ENCODE measurements at places on chromosomes 4 and X.
A peak's percentile ranks its signal among the peaks of the same experiment; 100 is the strongest.

DNA sequence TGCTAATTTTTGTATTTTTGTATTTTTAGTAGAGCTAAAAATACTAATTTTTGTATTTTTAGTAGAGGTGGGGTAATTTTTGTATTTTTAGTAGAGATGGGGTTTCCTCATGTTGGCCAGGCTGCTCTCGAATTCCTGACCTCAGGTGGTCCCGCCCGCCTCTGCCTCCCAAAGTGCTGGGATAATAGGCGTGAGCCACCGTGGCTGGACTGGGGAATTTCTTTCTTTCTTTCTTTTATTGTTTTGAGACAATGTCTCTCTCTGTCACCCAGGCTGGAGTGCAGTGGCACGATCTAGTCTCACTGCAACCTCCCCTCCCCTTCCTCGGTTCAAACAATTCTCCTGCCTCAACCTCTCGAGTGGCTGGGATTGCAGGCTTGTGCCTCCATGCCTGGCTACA lies 83.0 kb downstream of the FAM193A start:
- H3K4me1 ChIP-seq, result no peaks in the 10 kb centered on the region
- H3K27ac ChIP-seq, result no peak overlapping the region
- no peak for DNase-seq
- H3K27me3 ChIP-seq, result no peaks in the 10 kb centered on the region
- no peaks in the 10 kb centered on the region for H3K36me3 ChIP-seq
- H3K4me3 ChIP-seq, result no peak overlapping the region

DNA sequence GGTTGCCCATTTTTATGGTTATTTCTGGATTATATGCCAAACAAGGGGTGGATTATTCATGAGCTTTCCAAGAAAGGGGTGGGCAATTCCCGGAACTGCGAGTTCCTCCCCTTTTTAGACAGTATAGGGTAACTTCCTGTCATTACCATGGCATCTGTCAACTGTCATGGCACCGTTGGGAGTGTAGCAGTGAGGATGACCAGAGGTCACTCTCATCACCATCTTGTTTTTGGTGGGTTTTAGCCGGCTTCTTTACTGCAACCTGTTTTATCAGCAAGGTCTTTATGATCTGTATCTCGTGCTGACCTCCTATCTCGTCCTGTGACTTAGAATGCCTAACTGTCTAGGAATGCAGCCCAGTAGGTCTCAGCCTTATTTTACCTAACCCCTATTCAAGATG lies 57.6 kb downstream of the SH3KBP1 start:
- no peaks in the 10 kb centered on the region for H3K4me1 ChIP-seq
- H3K27me3 ChIP-seq, result no peaks in the 10 kb centered on the region
- H3K36me3 ChIP-seq, result no peaks in the 10 kb centered on the region
- DNase-seq, result no peak
- H3K4me3 ChIP-seq, result no peak overlapping the region

DNA sequence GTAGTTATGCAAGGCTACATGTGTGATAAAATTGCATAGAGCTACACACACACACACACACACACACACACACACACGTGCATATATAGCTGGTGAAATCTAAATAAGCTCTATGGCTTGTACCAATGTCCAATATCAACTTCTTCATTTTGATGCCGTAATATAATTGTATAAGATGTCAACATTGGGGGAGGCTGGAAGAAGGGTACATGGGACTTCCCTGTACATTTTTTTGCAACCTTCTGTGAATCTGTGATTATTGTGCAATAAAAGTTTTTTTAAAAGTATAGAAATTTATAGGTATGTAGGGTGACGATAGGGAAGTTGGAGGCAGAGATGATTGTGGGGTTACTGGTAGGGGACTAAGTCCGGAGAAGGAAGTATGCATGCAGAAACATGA lies 105.5 kb downstream of the HDAC8 start:
- H3K4me1 ChIP-seq, result no peaks in the 10 kb centered on the region
- H3K4me3 ChIP-seq, result no peak overlapping the region
- no peak for DNase-seq
- H3K27ac ChIP-seq, result no peak overlapping the region
- no peaks in the 10 kb centered on the region for H3K27me3 ChIP-seq

DNA sequence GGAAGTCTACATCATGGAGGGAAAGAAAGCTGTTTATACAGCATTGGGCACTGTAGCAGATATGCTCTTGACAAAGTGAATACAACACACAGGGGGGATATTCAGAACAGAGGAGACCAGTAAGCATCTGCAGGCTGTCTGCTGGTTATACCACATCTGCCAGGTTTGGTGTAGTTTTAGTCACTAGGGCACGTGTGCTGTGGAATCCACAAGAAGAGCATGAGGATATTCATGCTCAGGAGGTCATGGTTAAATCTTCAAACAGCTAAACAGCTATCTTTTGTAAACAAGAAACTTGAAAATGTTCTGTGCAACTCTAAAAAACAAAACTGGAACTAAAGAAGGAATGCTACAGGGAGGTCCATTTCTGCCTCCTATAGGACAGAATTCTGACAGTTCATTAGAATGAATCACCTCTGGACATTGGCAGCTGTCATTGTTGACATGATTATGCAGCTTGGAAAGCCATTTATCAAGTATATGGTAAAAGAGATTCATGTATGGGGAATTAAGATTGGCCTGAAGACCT lies 175.8 kb downstream of the RCHY1 start:
- no peak for DNase-seq
- H3K27ac ChIP-seq, result no peak overlapping the region
- H3K36me3 ChIP-seq, result no peaks in the 10 kb centered on the region

GRCh38 chr4:122966201-122966600 lies 43.8 kb upstream of the NUDT6 start:
- no peak overlapping the region for H3K27ac ChIP-seq
- no peaks in the 10 kb centered on the region for H3K36me3 ChIP-seq
- DNase-seq, result no peak
- no peaks in the 10 kb centered on the region for H3K4me1 ChIP-seq
- no peak overlapping the region for H3K4me3 ChIP-seq

- no peak overlapping the region for H3K4me3 ChIP-seq
- H3K4me1 ChIP-seq, result no peaks in the 10 kb centered on the region
- H3K36me3 ChIP-seq, result no peaks in the 10 kb centered on the region
- peak; percentile 73 for DNase-seq
Observed at GRCh38 chr4:4430492-4431195, 43.7 kb downstream of the NSG1 start.

GRCh38 chr4:144872508-144873225 lies 225.3 kb downstream of the ANAPC10 start:
- H3K4me3 ChIP-seq, result no peak overlapping the region
- no peaks in the 10 kb centered on the region for H3K36me3 ChIP-seq
- peak overlapping the region; percentile 69 for H3K27ac ChIP-seq

GRCh38 chr4:1872870-1873269 lies 1.7 kb downstream of the NSD2 start:
- H3K36me3 ChIP-seq, result no peaks in the 10 kb centered on the region
- H3K4me3 ChIP-seq, result no peak overlapping the region
- H3K4me1 ChIP-seq, result peaks cover 30% of the 10 kb centered on the region
- H3K27me3 ChIP-seq, result no peaks in the 10 kb centered on the region
- DNase-seq, result no peak
- H3K27ac ChIP-seq, result peak overlapping the region; percentile 39

DNA sequence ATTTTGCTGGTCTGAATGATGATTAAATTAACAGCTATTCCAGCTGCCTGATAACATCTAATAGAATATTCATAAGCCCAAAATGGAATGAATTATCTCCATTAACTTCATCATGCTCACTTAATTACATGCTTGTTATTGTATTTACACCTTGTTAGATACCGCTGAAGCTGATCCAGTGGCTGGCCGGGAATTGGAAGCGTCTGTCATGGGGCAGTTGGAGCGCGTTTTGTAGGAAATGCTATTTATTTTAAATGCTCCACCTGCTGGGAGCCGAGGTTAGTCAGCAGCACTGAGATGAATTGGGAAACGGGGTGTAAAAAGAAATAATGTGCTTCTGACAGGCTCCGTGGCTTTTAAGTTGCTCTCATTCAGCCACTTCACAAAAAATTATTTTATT lies 25.2 kb downstream of the ARX start:
- H3K4me1 ChIP-seq, result no peaks in the 10 kb centered on the region
- DNase-seq, result no peak
- no peaks in the 10 kb centered on the region for H3K27me3 ChIP-seq
- H3K36me3 ChIP-seq, result no peaks in the 10 kb centered on the region
- no peak overlapping the region for H3K27ac ChIP-seq

DNA sequence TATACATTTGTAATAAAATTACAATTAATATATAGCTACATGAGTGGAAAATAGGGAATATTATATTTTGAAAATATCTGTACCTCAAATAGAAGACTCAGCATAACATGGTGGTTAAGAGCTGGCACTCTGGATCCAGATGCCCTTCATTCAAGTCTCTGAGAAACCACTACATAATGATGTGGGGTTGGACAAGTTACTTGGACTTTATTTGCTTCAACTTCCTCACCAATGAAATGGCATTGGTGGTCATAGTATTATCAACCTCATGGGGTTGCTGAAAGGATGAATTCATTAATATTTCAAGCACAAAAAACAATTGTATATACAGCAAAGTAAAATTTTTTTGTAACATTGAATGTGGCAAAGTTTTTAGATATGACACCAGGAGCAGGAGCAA lies 46.4 kb upstream of the UGT2B7 start:
- no peaks in the 10 kb centered on the region for H3K4me1 ChIP-seq
- no peaks in the 10 kb centered on the region for H3K27me3 ChIP-seq
- H3K4me3 ChIP-seq, result no peak overlapping the region
- no peak for DNase-seq
- H3K36me3 ChIP-seq, result no peaks in the 10 kb centered on the region

DNA sequence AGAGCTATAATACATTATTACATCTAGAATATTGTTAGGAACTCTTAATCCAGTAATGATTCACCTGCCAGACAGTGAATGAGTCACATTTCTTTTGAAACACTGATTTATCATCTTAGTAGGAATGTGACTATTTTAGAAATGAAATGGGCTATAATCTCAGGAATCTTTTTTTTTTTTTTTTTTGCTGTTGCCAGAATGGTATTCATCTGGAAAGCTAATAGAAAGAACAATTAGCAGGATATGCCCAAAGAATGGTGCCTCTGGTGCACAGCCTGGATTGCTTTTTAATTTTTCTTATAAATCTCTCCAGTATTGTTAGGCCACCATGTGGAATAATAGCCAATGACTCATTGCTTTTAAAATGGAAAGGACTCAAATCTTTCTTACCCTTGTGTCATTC lies 181.1 kb upstream of the SMIM31 start:
- H3K4me3 ChIP-seq, result no peak overlapping the region
- H3K27me3 ChIP-seq, result no peaks in the 10 kb centered on the region
- no peaks in the 10 kb centered on the region for H3K4me1 ChIP-seq

- H3K4me1 ChIP-seq, result peaks cover 7% of the 10 kb centered on the region
- no peak overlapping the region for H3K4me3 ChIP-seq
- H3K27me3 ChIP-seq, result no peaks in the 10 kb centered on the region
- no peak overlapping the region for H3K27ac ChIP-seq
- DNase-seq, result no peak
Observed at GRCh38 chr4:105548483-105548882, 3.9 kb upstream of the ARHGEF38 start.

DNA sequence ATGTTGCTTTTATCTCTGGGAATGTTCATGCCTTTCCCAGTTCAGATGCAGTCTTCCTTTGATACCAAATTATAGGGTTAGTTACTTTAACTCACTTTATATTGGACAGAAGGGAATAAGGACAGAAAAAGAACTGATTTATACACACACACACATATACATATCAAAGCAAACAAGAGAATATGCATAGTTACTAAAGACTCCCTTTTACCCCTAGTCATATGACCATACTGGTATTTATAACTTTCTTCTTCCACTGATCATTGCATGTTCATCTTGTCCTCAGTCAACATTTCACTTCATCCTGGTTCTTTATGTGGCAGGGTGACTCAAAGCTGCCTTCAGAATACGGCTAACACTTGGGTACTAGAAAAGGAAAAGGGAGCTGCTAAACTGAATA lies 120.4 kb downstream of the PARM1 start:
- no peaks in the 10 kb centered on the region for H3K36me3 ChIP-seq
- no peak overlapping the region for H3K27ac ChIP-seq
- no peak for DNase-seq
- H3K4me3 ChIP-seq, result no peak overlapping the region
- no peaks in the 10 kb centered on the region for H3K27me3 ChIP-seq

- H3K36me3 ChIP-seq, result no peaks in the 10 kb centered on the region
- H3K27ac ChIP-seq, result no peak overlapping the region
- no peaks in the 10 kb centered on the region for H3K27me3 ChIP-seq
- no peaks in the 10 kb centered on the region for H3K4me1 ChIP-seq
- no peak overlapping the region for H3K4me3 ChIP-seq
Observed at GRCh38 chrX:11398139-11398538, 104.9 kb downstream of the AMELX start.

- peaks cover 38% of the 10 kb centered on the region for H3K4me1 ChIP-seq
- DNase-seq, result no peak
- H3K4me3 ChIP-seq, result no peak overlapping the region
- no peaks in the 10 kb centered on the region for H3K36me3 ChIP-seq
Observed at GRCh38 chr4:128823025-128823661, 13.6 kb downstream of the JADE1 start.
